ENCODE measurements at places on chromosomes 11 and 22.
A peak's percentile ranks its signal among the peaks of the same experiment; 100 is the strongest.

- ATAC-seq: no peak
Measured at GRCh38 chr11:97259884-97260283, 870.1 kb downstream of the JRKL start.

- no peak for ATAC-seq
Measured at GRCh38 chr22:27255580-27255979, 546.0 kb downstream of the MN1 start.

DNA sequence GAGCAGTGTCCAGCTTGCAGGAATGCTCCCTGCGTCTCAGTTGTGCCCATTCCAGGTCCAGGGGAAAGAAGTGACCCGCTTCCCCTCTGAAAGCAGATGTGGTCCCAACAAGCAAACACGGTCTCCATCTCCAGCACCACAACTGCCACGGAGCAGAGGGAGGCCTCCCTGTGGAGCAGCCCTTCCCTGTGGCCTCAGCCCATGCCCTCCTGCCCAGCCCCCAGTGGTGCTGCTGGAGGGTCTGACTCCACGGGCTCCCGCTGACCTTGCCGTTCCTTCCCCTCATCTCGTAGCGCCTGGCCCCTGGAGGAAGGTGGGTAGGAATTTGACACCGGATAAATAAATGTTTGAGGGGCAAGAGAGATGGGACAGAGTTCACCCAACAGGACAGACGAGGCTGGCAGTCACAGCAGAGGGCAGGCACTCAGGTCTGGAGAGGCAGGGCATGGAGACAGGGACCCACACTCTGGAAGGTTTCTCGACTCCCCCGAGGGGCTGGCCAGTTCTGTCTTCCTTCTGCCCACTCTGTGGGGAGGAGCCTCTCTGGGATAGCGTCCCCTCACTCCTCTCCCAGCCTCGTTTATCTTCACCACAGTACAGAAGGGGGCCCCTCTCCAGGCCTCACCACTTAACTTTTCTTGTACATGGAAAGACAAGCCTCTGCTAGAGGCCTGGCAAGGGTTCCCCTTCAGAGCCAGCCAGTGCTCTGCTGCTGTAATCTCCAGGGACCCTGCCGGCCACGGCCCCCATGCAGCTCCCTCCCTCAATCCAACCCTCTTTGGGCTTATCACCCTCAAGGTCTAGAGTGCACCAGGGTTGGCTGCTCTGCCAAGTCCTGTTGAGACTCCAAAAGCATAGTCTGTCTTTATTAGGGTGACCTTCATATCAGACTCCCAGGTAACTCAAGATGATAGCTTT, 7.5 kb upstream of the ST3GAL4 start:
- ATAC-seq: no peak

- no peak for ATAC-seq
Measured at GRCh38 chr11:76667856-76668255, 2.7 kb downstream of the LRRC32 start.

- ATAC-seq: no peak
Measured at GRCh38 chr11:121844016-121844415, 272.0 kb downstream of the BLID start.

DNA sequence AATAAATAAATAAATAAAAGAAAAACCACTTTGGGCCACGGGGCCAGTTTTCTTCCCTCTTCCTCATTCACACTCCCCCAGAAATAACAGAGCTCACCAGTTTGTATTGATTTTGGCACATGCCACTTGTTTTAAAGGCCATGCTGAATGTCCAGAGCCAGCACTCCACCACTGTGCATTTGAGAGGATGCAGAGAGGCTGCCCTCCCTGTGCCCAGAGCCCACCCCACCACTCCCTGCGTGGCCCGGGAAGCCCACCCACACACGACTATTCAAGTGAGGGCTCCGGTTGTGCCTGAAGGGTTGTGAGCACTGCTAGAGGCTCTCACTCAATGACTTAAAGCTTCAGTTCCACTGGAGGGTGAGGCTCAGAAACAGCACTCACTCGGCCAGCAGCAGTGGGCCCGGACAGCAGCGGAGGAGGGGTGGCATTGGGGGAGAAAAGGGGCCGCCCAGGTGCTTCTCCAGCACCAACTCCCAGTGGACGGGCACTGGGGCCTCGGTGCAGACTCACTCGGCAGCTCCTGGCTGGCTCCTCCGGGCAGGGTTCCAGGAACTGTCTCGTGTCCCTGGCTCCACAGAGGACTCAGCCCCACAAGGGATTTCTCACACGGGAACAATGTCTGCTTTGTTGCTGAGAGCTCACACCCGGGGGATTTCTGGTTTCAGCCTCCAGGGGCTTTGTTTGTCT, 112.7 kb downstream of the SHANK2 start:
- peak; percentile 34 for ATAC-seq

- no peak for ATAC-seq
Measured at GRCh38 chr22:45804319-45804985, 132.8 kb downstream of the ATXN10 start.

GRCh38 chr11:61120706-61121191, 18.5 kb downstream of the CD5 start:
- ATAC-seq: peak; percentile 12

DNA sequence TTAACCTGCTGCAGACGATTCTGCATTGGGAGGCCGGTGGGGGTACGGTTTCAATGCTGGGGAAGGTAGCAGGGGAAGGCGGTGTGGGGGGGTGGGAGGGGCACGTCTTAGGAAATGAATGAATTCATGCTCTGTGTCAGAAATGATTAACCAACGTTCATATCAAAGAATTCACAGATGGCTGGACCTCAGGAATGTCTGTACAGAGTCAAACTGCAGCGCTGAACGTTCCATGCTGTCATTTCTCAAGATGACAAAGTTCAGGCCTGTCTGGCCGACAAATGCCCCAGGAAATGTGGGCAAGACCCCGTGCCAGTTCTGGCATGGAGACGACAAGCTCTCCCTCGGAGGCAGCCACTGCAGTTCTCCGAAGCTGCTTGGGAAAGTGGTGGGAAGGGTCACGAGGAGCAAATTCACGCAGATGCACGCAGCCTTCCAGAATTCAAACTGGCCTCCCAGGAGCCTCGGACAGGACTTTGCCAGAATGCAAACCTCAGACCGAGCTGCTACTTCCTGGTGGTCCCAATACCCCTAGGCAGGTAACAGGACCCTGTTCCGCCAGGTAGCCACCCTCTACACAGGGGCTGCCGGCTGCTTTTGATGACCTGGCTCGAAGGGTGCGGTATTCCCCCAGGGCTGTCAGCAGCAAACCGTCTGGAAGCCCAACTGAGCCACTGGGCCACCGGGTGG, 81.5 kb downstream of the TRMU start:
- no peak for ATAC-seq

DNA sequence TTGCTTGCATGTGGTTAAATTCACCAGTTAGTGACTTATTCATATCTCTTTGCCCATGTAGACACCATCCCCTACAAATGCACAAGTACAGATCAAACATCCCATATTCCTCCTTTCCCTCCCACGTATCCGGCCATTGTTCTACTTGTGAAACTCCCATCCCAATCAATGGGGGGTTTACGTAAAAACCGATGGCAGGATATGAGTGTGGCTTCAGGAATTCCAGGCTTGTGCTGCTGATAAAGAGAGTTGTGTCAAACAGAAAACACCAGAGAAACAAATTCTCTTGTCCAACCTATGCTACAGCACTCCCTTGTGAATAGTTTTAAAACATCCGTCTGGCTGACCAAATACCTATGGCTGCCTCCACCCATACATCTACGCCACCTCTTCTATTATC, 15.5 kb downstream of the FLI1 start:
- ATAC-seq: peak; percentile 32

- no peak for ATAC-seq
Measured at GRCh38 chr11:74377689-74378088, 20.5 kb downstream of the PGM2L1 start.

GRCh38 chr11:27203077-27203647, 159.9 kb downstream of the CCDC34 start:
- peak; percentile 82 for ATAC-seq

- peak; percentile 79 for ATAC-seq
Measured at GRCh38 chr22:29394931-29395581, 6.7 kb upstream of the AP1B1 start.
